Thoracic aorta (tissue), 2 donors: ENCODE measurements at places on chromosomes 4 and X.

DNA sequence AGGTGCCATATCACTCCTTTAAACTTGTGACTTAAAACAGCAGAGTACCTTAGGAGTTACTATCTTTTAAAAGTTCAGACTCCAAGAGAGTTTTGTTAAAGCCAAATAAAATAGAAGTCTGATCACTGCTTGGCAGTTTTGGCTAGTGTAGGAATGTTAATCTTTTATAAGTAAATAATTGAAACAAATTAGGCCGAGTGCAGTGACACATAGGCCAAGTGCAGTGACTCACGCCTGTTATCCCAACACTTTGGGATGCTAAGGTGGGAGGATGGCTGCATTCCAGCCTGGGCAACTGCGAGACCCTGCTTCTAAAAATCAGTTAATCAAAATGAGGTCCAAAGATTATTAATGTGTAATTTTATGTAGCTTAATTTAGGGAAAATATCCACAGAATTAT lies 37.2 kb downstream of the WDR44 start:
- DNase-seq, result no peak

- no peak for DNase-seq
These were observed 106.7 kb upstream of the GUCY1A1 start for GRCh38 chr4:155559915-155560314.

DNA sequence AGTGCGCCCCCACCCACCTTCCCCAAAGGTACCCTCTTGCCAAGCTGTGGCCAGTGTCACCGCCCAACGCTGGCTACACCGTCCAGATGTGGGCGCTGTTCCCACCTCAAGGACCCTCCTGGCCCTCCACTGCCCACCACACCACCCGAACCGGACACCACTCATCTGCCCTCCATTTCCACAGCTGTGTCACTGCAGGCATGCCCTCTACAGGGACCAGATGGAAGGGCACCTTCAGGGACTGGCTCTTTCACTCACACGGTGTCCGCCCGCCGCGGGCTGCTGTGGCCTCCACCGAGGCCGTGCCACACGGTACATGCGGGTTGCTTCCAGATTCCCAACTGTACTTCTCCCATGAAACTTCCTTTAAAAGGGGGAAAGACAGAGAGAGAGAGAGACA lies 87.7 kb downstream of the FAM53A start:
- DNase-seq, result no peak

DNA sequence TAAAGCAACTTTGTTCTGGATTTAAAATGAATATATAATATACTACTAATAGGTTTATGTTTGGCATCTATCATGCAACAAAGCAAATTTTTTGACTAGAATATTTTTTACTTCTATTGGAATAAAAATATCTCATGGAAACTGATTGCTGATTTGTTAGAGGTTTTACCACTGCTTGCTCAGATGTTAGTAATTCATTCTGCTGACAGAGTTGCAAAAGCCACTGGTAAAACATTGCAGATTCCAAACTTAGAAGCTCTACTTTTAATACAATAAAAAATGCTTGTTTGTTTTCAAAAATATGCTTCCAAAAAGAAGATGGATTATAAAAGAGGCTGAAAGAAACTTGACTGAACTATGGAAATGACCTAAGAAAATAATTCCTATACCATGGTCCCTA lies 795.2 kb downstream of the PCDH18 start:
- DNase-seq, result no peak

DNA sequence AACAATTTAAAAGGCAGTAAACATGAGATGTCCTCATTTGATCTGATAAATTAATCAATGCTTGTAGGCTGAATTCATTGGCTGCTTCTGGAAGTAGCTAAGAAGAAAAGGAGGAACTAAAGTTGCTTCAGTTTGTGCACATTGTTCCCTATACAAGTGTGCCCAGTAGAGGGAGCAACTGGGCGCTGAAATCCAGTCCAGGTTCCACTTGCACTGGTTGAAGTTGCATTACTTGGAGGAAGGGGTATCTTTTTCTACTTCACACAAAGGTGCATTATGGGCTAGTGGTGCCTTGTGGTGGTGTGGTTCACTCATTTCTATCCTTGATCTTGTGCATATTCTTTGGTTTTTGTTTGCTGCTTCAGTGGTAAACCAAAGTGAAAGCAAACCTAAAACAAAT lies 67.9 kb upstream of the SOX3 start:
- no peak for DNase-seq

DNA sequence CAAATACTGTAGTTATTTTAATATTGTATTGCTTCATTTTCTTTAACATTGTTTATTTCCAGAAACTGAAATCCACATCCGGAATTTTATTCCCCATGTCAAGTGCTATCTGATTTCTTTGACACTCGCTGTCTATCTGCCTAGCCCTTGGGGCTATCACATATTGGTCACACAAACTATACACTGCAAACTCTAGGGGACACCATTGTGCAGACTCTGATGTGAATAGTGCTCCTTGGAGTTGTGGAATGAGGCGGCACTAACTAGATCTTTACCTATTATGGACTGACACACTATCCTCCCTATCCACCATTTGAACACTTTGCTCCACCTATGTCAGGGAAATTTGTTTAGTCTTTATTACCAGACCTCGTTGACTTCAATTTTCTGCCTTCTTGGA lies 534.5 kb downstream of the GLUD2 start:
- DNase-seq, result no peak

GRCh38 chr4:32658019-32658418 lies 1937.8 kb downstream of the PCDH7 start:
- no peak for DNase-seq

DNA sequence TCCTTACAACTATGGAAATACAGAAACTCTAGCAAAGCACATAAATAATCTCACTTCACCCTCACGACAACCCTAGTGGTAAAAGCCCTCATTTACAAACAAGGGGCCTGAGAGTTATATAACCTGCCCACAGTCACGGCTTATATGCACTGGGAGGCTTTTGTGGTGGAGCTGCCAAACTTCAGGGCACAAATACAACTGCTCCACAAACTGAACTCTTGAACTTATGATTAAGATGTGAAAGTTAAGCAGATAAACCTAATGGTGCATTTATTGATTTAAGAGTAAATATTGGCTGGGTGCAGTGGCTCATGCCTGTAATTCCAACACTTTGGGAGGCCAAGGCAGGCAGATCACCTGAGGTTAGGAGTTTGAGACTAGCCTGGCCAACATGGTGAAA lies 19.0 kb downstream of the SLC2A9 start:
- DNase-seq, result no peak

DNA sequence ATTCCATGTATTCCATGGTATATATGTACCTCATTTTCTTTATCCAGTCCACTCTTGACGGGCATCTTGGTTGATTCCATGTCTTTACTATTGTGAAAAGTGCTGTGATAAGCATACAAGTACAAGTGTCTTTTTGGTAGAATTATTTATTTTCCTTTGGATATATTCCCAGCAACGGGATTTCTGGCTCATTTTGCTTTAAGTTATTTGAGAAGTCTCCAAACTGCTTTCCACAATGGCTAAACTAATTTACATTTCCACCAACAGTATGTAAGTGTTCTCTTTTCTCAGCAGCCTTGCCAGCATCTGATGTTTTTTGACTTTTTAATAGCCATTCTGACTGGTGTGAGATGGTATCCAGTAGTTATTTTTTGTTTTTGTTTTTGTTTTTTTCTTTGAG lies 17.6 kb upstream of the FAT4 start:
- DNase-seq, result no peak

DNA sequence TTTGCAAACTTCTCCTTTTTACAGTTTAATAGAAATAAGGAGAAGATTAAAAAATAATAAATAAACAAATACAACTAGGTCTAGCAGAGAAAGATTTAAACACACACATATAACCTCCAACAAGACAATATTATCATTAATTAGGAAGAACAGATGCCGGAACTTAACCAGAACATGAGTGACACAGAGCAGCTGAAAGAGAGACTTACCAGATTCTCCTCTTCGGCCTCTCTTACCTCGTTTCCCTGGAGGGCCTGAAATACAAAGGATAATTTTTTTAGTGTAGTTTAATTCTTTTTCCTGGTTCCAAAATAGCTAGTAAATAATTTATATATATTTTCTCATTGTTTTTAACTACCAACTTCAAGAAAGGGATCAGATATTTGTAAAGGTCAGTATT lies 252.5 kb downstream of the COL25A1 start:
- no peak for DNase-seq

GRCh38 chr4:147513952-147514351 lies 33.1 kb downstream of the EDNRA start:
- no peak for DNase-seq

GRCh38 chr4:82885410-82885809 lies 5.5 kb downstream of the SEC31A start:
- no peak for DNase-seq

DNA sequence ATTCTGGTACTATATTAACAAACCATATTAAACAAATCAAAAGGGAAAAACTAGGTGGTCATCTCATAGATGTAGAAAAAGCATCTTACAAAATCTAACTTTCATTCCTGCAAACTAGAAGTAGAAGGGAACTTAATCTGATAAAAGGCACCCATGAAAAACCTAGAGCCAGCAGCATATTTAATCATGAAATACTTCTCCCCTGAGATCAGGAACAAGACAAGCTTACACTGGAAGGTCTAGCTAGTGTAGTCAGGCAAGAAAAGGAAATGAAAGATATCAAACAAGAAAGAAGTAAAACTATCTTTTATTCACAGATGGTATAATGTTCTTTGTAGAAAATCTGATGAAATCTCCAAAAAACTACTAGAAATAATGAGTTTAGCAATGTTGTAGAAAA lies 41.2 kb downstream of the ATP10D start:
- DNase-seq, result no peak

- DNase-seq, result no peak
These were observed 65.9 kb downstream of the TMEM131L start for GRCh38 chr4:153531976-153532626.

DNA sequence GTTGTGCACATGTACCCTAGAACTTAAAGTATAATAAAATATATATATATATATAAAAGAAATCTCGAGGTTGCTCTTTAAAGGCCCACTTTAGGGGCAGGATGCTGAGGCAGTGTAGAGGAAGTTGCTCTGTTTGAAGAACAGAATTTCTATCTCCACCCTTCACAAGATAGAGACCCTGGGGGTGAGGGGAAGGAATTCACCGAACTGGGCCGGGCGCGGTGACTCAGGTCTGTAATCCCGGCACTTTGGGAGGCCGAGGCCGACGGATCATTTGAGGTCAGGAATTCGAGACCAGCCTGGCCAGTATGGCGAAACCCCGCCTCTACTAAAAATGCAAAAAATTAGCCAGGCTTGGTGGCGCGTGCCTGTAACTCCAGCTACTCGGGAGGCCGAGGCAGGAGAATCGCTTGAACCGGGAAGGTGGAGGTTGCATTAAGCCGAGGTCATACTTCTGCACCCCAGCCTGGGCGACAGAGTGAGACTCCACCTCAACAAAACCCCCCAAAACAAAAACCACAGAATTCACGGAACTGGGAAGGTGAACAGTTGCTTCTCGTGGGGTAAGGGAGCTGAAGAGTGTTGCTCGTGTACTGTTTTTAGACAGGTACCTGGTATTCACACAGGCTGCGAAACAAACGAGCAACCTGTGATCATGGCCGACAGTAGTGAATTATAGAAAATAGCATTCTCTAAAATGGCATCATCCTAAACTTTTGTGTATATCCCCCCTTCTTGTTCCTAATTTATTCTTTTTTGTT lies 6.2 kb downstream of the PLAC8 start:
- DNase-seq, result no peak

GRCh38 chr4:113433536-113434246 lies 327.8 kb downstream of the CAMK2D start:
- DNase-seq, result no peak

DNA sequence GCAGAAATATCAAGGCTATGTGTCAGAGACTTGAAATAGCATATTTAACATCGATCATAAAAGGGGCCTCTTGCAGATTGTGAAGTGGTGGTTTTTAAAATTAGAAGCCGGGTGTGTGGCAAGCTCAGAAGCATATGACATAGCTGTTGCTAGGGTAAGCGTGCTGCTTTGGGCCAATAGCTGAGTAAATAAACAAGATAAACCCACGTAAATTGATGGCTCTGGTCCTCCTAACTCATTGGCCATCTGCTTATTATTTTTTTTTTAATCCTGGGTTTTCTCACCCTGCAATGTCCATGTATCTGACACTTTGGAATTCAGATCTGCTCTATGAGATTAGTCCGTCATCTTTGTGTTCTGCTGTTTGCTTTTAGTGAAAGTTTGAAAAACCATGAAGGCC lies 32.6 kb upstream of the STOX2 start:
- no peak for DNase-seq

GRCh38 chrX:118189000-118189399 lies 72.4 kb upstream of the KLHL13 start:
- DNase-seq, result no peak

GRCh38 chr4:8079916-8080753 lies 78.5 kb downstream of the ABLIM2 start:
- no peak for DNase-seq

- DNase-seq, result peak; percentile 14
These were observed 205.9 kb upstream of the GALNT7 start for GRCh38 chr4:172962564-172963353.

- no peak for DNase-seq
These were observed 132.5 kb upstream of the FMR1 start for GRCh38 chrX:147779173-147779572.

GRCh38 chr4:84495794-84496261 lies 3.3 kb downstream of the NKX6-1 start:
- DNase-seq, result no peak

- no peak for DNase-seq
These were observed 52.2 kb downstream of the DCUN1D4 start for GRCh38 chr4:51895158-51895557.

GRCh38 chr4:85720735-85721134 lies 245.8 kb downstream of the ARHGAP24 start:
- no peak for DNase-seq
